Germinal center (tissue), 1 donor: ENCODE measurements at places on chromosomes 5 and 9.

GRCh38 chr5:154970759-154971158, 29.9 kb downstream of the MRPL22 start:
- no peak for DNase-seq

DNA sequence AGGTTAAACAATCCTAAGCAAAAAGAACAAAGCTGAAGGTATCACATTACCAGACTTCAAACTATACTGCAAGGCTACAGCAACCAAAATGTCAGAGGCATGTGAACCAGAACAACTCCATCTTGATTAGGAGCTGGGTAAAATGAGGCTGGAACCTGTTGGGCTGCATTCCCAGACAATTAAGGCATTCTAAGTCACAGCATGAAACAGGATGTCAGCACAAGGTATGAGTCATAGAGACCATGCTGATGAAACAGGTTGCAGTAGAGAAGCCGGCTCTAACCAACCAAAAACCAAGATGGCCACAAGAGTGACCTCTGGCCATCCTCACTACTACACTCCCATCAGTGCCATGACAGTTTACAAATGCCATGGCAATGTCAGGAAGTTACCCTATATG, 252.0 kb downstream of the RASEF start:
- no peak for DNase-seq

GRCh38 chr9:119968836-119969707, 599.8 kb upstream of the BRINP1 start:
- peak; percentile 71 for DNase-seq

DNA sequence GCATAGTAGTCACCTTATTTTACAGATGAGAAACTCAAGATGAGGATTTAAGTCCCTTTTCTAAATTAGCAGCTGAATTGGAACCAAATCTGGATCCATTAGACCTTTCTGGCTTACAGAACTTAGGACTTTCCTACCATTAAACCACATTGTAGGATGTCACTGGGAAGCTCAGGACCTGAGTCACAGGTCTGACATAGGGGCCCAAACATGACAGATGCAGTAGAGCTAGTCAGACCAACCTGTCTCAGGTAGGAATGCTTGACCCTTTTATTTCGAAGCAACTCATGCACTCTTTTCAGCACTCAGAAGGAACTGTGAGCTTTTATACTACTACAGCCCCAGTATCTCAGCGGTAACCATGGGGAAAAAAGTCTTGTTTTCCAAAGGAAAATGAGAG, 2.6 kb downstream of the RAB24 start:
- DNase-seq, result no peak

DNA sequence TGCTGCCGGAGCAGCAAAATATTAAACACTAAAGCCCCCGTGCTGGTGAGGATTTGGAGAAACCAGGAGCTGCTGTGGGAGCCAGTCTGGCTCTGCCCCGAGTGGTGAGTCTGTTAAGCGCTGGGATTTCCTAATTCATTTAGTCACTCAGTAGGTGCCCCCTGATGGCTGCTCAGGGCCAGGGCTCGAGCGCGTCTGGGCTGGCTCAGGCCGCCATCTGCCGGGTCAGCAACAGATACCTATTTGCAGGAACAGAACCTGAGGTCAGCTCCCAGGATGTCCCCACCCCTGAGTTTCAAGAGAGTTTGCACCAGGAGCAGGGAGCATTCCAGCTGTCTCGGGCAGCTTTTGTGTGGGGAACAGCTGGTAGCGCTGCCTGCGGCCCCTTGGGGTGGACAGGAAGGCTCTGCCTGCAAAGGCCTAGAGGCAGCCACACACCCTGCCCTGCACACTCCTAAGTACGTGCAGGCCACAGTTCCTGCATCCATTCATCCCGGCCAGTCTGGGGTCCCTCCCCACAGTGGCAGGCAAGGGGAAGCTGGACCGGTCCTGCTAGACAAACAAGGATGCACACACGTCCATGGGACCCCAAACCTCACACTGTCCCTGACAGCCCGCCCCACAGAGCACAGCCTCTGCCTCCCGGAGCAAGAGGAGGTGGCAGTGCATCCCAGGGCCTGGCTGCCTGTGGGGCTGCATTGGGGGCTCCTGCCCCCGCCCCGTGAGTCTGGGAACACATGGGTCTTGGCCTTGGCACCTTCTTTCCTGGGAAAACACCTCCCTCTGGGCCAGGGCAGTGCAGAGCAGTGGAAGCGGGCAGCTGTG, 83.7 kb downstream of the ADAMTS2 start:
- DNase-seq, result no peak

- DNase-seq, result no peak
Measured at GRCh38 chr9:70614786-70615463, 200.5 kb upstream of the KLF9 start.

GRCh38 chr5:171272996-171273970, 35.8 kb upstream of the TLX3 start:
- DNase-seq, result no peak

GRCh38 chr5:176387384-176387925, 943 bp downstream of the NOP16 start:
- no peak for DNase-seq

- no peak for DNase-seq
Measured at GRCh38 chr9:131698618-131698985, 41.3 kb downstream of the RAPGEF1 start.

GRCh38 chr9:3478549-3478953, 47.2 kb downstream of the RFX3 start:
- DNase-seq, result peak; percentile 6

DNA sequence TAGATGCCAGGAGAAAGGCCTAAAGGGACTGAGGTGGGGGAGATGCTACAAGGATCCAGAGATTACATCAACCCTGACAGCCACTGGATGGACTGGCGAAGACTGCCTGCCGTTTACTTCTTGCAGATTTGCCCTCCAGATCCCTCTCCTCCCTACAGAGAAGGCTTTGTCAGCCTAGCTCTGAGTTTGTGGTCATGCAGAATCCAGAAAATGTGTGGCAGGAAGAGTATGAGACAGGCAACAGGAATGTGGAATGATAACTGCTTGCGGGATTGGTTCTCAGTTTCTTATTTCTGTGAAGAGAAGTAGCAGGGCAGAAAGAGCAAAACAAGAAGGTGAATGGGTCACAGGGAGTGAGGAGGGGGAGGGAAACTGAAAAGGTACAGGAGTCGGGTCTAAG, 129.6 kb downstream of the TLE1 start:
- no peak for DNase-seq

- no peak for DNase-seq
Measured at GRCh38 chr5:139090581-139090980, 107.6 kb downstream of the SIL1 start.

DNA sequence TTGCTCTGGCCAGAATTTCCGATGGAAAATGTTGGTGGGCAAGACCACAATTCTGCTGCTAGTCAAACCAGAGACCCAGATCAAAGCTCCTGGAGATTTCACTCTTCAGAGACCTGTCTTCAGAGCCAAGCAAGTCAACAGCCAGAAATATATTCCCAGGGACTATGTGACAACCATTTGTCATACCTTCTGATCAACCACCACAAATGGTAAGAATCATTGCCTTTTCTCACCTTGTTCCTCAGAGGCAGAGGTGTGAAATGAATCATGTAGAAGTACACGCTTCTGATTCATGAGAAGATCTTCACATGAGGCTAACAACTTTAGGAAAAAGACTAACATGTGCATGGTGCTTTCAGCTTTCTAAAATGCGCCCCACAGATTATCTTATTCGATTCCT, 53.5 kb downstream of the SUSD1 start:
- DNase-seq, result no peak

DNA sequence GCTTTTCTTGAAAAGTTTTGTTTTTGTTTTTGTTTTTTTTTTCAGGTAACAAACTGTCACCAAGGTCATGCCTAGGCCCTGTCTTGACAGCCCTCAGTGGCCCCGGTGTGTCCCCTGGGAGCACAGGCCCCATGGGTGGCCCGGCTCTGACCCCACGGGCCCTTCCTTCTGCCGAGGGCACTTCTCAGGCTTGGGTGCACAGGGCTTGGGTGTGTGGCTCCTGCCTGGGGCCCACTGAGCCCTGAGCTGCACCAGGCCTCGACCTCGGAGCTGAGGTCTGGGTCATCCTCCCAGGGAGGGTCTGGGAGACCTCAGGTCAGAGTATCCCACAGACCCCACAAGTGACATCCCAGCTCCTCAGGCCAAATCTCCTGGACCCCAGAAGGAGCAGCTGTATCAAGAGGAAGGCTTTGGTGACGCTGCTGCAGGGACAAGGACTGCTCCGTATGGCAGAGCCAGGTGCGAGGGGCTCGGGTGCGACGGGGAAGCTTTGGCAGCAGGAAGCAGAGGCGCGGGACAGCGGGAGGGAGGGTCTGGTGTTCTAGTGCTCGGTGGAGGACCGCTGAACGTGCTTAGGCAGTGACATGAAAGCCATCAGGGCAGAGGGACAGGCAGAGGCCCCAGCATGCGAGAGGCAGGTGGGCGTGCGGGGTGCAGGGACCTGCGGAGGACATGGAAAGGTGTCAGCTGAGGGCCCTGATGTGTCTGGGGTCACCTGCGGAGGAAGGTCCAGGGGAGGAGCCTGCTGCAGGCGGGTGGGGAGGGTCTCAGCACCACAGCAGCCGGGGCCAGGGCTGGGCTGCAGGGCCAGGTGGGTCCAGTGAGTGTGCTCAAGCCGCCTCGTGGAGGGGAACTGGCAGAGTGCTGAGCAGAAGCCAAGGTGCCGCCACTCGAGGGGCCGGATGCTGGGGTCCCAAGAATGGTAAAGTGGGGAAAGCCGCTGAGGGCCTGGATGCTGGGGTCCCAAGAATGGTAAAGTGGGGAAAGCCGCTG, 18.4 kb upstream of the SLC9A3 start:
- DNase-seq, result no peak

GRCh38 chr5:128498844-128499455, 39.1 kb downstream of the FBN2 start:
- DNase-seq, result no peak
